Thyroid gland (tissue), 4 donors: ENCODE measurements at places on chromosomes 11 and 22. TPM values are rescaled to one million over a fixed set of nuclear protein-coding genes. Genes with fewer than 3 reads are reported as not detected.

Gene BCO2
- 15.9 TPM for total RNA-seq

Gene ABTB2
- 2.0 TPM for total RNA-seq

DNA sequence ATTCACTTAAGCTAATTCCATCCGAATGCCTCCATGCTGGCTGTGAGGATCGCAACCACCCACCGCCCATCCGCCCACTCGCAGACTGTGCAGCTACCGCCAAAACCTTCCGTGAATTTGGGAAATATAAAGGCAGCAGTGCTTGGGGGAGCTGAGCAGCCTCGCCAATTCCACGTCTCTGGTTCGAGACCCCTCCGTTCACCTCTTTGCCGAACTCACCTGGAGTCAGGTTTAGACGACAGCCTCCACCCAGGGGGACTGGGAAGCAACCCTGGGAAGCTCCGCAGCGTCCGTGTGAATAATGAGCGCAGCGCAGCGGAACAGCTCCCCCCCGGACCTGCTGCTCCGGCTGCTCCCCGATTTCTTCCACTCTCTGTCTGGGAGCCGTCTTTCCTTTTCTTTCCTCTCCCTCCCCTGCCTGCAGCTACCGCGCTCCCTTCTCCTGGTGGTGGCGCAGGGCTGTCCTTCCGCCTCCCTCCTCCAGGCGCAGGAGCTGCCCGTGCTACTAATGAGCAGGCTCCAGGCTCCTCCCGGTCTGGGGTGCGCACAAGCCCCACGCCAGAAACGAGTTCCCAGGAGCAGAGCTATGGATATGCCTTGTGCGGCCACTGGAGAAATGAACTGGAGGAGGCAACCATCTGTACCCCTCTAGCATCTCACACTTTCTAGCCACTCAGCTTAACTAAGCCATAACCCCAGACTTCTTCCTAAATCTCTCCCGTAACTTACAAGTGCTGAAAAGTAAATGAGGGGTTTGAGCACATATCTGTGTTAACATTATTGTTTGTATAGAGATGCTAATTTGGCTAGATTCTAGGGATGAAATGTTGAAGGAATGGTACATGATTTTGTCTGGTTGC, 107.3 kb downstream of the XKR3 start:
- no peak overlapping the region for H3K27ac ChIP-seq
- no peaks in the 10 kb centered on the region for H3K36me3 ChIP-seq
- H3K4me3 ChIP-seq: no peak overlapping the region
- DNase-seq: no peak

- no peak overlapping the region for H3K4me3 ChIP-seq
- H3K36me3 ChIP-seq: no peaks in the 10 kb centered on the region
- no peak overlapping the region for H3K27ac ChIP-seq
- no peak for DNase-seq
- H3K4me1 ChIP-seq: no peaks in the 10 kb centered on the region
These were observed 65.4 kb downstream of the SMIM38 start for GRCh38 chr11:69221086-69221485.

GRCh38 chr11:1361882-1362281, 27.9 kb upstream of the BRSK2 start:
- no peak overlapping the region for H3K4me3 ChIP-seq
- DNase-seq: no peak
- no peaks in the 10 kb centered on the region for H3K4me1 ChIP-seq
- no peak overlapping the region for H3K27ac ChIP-seq
- H3K27me3 ChIP-seq: no peaks in the 10 kb centered on the region

DNA sequence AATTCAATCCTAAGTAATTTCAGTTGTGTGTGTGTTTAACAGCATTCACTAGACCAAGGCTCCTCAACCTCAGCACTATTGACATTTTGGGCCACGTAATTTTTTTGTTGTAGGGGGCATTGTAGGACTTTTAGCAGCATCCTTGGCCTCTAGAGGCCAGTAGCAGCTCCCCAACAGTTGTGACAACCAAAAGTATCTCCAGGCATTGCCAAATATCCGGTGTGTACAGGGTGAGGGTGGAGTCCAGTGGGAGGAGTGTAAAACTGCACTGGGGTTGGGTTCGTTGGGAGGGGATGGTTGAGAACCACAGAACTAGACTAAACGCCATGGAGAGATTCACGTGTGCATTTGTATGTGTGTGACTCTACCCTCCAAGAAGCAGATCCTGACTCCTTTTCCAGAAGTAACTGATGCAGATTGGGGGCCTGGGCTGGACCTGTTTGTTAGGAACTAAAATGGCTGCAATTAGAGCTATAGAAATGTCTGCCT, 5.9 kb upstream of the PHF21A start:
- no peaks in the 10 kb centered on the region for H3K36me3 ChIP-seq
- no peaks in the 10 kb centered on the region for H3K4me1 ChIP-seq
- DNase-seq: no peak

DNA sequence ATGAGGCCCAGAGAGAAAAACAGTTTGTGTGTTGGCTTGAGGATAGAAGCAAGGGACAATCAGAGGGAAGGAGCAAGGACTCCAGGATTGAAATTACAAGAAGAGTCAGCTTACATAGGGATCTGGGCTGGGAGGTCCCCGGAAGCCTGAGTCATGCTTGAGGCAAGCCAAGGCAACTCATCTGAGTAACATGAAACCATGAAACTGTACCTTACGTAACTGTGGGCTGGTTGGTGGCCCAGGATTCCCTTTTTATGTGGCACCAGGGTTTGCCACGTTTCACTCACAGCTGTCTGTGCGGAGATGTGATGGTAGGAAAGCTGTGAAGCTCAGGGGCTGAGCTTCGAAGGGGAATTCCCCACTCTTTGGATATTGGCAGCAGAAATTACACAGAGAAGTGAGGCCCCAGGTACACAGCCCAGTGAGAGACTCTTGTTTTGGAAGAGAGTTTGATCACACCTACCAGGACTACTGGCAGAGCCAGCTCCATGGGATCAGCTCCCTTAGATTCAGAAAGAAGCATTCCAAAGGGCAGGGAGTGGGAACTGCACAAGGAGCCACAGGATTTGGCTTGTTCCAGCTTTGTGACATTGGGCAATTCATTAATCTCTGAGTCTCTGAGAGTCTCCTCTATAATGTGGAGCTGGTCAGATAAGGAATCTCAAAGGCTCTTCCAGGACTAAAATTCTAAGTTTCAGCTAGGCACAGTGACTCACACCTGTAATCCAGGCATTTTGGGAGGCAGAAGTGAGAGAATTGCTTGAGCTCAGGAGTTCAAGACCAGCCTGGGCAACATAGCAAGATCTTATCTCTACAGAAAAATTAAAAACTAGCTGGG, 7.8 kb downstream of the SLC5A1 start:
- no peak overlapping the region for H3K4me3 ChIP-seq
- no peaks in the 10 kb centered on the region for H3K36me3 ChIP-seq
- no peaks in the 10 kb centered on the region for H3K27me3 ChIP-seq

- H3K4me1 ChIP-seq: no peaks in the 10 kb centered on the region
- H3K4me3 ChIP-seq: no peak overlapping the region
- peaks cover 31% of the 10 kb centered on the region for H3K36me3 ChIP-seq
These were observed 11.1 kb downstream of the POLR3H start for GRCh38 chr22:41532908-41533825.

DNA sequence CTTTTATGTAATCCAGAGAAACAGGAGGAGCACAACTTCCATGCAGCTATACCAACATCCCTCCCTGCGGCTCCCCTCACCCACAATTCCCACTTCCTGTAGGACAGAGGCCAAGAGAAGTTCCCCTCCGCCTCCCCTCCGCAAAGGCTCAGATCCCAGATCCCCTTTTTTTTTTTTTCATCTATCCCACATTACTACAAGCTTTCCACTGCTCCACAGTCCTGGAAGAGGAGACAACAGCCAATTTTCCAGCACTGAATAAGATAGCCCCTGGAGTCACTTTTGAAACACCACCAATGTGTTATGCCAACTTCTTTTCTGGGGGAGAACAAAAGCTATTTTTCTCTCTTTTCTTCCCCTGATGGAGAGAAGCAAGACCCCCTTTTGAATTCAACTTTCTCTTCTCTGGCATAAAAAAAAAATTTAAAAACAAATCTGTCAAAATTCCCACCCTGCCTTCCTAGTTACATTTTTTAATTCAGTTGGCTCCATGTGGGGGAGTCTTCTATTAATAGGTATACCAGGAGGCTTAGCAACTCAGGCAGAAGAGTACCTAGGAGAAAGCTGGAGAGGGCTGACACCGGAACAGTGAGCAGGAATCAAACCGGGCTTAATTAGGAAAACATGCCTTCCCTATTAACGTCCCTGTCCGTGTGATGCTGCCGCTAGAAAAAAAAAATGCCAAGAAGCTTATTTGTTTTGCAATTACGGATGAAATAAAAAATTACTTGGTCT, 543.4 kb downstream of the BUD13 start:
- H3K4me3 ChIP-seq: no peak overlapping the region
- no peaks in the 10 kb centered on the region for H3K4me1 ChIP-seq
- DNase-seq: no peak
- H3K27me3 ChIP-seq: no peaks in the 10 kb centered on the region
- H3K27ac ChIP-seq: no peak overlapping the region

DNA sequence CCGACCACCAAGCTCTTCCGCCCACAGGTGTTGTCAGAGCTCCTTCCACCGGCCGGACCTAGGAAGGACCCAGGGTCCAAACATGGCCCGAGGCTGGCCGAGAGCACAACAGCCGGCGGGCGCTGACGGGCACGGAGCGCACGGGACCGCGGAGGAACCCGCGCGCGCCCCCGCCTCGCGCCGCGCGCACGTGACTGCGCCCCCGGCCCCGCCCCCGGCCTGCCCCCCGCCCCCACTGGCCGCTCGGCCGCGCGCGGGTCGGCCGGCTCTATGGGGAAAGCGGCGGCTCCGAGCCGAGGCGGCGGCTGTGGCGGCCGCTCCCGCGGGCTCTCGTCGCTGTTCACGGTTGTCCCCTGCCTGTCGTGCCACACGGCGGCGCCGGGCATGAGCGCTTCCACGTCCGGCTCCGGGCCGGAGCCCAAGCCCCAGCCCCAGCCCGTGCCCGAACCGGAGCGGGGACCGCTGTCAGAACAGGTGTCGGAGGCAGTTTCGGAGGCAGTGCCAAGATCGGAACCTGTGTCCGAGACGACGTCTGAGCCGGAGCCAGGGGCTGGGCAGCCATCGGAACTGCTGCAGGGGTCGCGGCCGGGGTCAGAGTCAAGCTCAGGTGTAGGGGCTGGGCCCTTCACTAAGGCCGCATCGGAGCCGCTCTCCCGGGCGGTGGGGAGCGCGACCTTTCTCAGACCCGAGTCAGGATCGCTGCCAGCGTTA, at the start of gene OSBP2:
OSBP2 (plus strand) TSS at position 235 of the 711 bp plus-strand sequence; CDS start at position 271, 36 bp downstream.
- peak; percentile 53 for DNase-seq
- H3K4me3 ChIP-seq: peak within 1 kb of the TSS; percentile 55
- H3K36me3 ChIP-seq: no peaks in the 10 kb centered on the region
- peak within 1 kb of the TSS; percentile 80 for H3K27ac ChIP-seq
- peaks cover 11% of the 10 kb centered on the region for H3K4me1 ChIP-seq

DNA sequence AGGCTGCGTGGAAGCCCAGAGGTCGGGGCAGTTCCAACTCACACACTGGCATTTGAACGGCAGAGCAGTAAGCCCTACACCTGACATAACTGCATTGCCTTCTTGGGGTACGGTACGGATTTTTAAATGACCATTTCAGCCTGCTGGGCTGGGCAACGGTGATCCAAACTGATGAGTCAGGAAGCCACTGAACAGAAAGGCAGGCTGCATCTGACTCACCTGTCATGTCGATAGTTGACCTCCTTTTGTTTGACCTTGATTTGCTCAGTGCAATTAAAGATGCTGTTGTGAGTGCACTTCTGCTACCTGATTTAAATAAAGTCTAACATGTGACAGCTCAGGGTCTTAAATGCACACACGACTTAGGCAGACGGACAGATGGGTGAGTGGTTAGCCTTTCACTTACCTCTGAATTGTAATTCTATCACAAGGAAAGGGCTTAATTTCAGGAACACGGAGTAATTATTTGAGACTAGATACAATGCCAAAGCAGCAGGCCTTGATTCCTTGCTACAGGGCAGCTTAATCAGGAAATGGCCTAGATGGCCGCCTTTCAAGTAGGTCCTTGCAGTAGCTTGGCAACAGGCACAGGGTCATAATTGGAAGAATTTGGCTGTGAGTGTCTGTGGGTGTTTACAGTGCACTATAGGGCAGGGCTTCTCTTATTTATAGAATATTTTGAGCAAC, 52.2 kb downstream of the BMAL1 start:
- peak; percentile 84 for DNase-seq
- no peaks in the 10 kb centered on the region for H3K36me3 ChIP-seq
- no peaks in the 10 kb centered on the region for H3K27me3 ChIP-seq
- H3K27ac ChIP-seq: peak overlapping the region; percentile 78
- H3K4me1 ChIP-seq: peaks cover 70% of the 10 kb centered on the region

DNA sequence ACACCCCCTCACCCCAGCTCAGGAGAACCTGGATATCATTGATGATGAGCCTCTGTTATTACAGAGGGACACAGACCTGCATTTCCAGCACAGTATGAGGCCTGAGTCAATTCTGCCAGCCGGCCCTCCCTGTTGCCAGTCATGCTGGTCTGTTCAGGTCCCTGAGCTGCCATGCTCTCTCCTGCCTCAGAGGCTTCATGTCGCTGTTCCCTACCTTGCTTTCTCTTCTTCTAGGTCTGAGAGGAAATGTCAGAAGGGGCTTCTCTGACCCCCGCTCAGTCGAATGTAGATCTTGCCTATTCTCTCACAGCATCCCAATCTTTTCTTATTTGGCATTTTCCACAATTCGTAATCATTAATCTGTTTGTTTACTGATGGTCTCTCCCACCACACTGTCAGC, 21.8 kb upstream of the ABCC8 start:
- H3K4me1 ChIP-seq: peaks cover 7% of the 10 kb centered on the region
- no peaks in the 10 kb centered on the region for H3K36me3 ChIP-seq
- no peak overlapping the region for H3K4me3 ChIP-seq

DNA sequence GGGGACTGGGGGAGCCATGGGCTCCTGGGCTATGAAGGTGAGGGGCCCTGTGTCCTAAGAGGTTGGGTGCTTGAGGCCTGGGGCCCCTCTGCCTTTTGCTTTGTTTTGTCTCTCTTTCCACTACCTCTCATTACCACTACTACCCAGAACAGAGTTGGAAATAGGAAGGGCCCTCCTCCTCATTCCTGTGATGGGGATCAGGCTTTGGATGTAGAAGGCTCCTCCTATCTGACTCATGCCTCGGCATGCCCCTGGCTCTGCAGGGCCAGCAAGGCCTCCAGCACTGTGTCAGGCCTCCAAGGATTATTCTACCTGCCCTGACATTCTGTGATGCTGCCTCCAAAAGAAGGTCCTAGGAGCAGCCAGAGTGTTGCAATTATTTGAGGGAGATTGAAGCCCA, 766 bp downstream of the IZUMO1R start:
- DNase-seq: no peak
- peaks cover 27% of the 10 kb centered on the region for H3K4me1 ChIP-seq
- peak overlapping the region; percentile 77 for H3K27ac ChIP-seq

DNA sequence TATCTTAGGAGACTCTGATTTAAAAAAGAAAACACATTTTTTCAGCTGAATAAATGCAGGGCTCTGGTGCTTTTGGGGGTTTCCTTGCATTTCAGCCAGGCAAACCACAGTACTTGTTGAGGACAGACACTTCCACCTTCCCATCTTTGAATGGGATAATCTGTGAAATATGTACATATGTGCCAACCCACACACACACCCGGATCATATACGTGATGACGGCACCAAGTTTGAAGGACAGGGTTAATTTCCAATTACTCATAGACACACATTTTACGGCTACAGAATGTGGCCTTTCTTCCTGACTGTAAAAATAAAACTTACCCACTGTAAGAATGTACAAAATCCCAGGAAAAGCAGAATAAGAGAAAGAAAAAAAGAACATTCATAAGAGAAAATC, 104.4 kb downstream of the MPPED2 start:
- H3K4me3 ChIP-seq: no peak overlapping the region
- no peak for DNase-seq
- H3K4me1 ChIP-seq: peaks cover 14% of the 10 kb centered on the region

GRCh38 chr11:2315395-2316168, 13.8 kb downstream of the TSPAN32 start:
- no peak overlapping the region for H3K4me3 ChIP-seq
- peaks cover 17% of the 10 kb centered on the region for H3K4me1 ChIP-seq
- no peaks in the 10 kb centered on the region for H3K36me3 ChIP-seq
- no peak for DNase-seq

- H3K4me1 ChIP-seq: peaks cover 16% of the 10 kb centered on the region
- no peak overlapping the region for H3K27ac ChIP-seq
- no peaks in the 10 kb centered on the region for H3K36me3 ChIP-seq
These were observed 259.1 kb upstream of the PLET1 start for GRCh38 chr11:112519751-112520150.
